ENCODE measurements at places on chromosomes 2 and 18.

DNA sequence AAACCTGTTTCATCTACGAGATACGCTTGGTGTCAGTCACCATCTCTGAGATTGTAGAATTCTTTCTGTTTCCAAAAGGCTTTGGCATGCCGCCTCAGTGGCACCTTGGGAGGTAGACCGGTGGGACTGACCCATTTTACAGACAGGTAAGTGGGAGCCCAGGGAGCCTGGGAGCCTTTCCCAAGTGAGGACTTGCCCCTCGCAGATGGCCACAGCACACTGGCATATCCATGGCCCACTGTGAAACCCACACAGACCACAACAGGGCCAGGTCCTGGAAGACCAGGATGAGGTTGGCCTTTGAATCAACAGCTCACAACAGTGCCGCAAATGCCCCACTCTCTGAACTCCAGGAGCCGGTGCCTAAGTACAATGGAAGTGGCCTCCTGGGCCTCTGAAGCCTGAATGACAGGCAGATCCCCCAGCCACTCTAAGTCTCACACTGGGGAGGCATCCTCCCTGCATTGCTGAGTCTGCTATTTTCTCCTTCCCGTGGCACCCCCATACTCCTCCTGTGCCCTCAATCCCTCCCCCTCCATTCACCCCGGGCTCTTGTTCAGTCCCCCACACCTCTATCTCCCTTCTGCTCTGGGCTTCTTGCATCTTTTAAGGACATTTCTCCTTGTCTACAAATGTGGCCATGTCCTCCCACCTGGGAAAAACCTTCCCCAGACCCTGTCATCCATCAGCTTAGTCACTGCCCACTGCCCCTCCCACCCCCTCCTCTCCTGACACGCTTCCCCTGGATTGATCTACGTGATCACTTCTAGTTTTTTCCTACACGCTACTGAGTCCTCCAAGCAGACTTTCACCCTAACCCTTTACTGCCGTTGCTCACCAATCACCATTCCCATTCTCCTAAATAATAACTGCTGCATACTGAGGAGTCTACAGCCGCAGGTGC, 26.2 kb downstream of the CENPA start:
- DNase-seq = no peak

- DNase-seq = no peak
Observed at GRCh38 chr2:63163161-63163820, 112.7 kb downstream of the OTX1 start.

- no peak for DNase-seq
Observed at GRCh38 chr18:29164020-29164706, 987.2 kb upstream of the CDH2 start.

DNA sequence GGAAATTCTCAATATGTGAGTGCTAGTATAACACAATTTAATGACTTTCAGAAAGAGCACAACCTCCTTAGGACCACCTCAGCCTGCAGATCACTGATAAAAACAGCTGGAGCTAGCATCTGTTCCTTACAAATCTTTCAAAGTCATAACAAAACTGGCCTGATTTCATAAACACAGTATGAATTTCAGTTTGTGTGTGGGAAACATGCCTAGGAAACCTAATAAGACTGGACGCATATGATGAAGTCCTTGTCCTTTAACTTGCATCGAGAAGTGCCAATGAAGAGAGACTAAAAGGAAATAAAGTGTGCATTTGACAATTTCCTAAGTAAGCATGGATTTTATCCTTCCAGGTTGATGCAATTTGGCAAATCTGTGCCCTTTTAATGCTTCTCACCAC, 74.1 kb upstream of the KLHL14 start:
- DNase-seq = no peak

GRCh38 chr2:206163251-206163880, 3.7 kb downstream of the EEF1B2 start:
- no peak for DNase-seq

GRCh38 chr2:205937211-205937610, 148.8 kb downstream of the INO80D start:
- DNase-seq = no peak

DNA sequence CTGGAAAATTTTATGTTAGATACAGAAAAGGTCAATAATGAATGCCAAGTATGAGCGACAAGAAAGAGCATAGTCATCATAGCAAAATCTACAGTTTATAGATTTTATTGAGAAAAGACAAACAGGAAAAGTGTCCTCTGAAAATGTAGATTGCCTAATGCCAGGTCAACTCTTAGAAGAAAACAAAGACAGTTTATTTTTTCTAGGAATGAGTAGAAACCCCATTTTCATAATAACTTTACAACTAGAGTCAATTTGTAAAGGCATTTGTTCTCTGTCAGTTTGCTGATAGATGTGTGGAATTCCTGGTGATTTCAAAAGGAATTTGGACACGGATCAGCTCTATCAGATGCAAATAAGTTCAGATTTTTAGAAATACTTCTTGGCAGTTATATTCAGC, 16.6 kb downstream of the CDH7 start:
- DNase-seq = no peak

GRCh38 chr2:112996635-112997034, 8.6 kb upstream of the IL36A start:
- no peak for DNase-seq

GRCh38 chr18:29259838-29260237, 1082.9 kb upstream of the CDH2 start:
- DNase-seq = no peak

DNA sequence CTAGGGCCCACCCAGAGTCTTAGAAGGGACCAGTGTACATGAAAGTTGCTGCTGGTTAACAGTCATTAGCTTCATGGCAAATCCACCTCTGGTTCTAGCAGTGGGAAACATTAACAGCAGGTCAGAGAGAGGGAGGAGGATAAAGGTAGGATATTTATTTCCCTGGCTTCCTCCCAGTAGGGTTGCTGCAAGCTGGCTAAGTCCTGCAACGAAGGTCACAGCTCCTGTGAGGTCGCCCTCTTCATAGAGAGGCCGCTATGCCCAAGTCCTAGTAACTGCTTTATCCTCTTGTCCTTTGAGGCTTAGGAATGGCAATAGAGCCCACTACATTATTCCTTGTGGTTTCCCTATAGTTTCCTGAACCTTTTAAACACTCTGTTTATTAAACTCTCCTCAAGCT, 84.0 kb upstream of the ACSL3 start:
- DNase-seq = no peak

- DNase-seq = no peak
Observed at GRCh38 chr2:176758426-176758825, 454.2 kb upstream of the HNRNPA3 start.
